ENCODE measurements at places on chromosomes 11 and 22.

DNA sequence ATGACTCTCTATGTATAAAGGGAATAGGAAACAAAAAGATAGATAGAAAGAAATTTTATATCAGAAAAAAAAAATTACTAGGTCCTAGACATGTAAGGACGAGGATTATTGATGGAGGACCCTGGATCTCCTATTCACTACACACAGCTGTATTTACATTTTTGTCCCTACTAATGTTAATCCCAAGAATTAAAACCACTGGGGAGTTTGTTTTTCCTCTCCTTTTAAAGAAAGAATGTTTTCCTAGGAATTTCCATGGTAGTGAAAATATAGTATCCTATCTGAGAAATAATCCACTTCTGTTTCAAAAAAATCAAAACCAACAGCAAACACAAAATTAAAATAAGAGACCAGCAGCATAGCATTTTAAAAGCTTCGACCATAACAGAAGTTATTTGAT, 41.1 kb downstream of the PDGFD start:
- peak; percentile 26 for DNase-seq

DNA sequence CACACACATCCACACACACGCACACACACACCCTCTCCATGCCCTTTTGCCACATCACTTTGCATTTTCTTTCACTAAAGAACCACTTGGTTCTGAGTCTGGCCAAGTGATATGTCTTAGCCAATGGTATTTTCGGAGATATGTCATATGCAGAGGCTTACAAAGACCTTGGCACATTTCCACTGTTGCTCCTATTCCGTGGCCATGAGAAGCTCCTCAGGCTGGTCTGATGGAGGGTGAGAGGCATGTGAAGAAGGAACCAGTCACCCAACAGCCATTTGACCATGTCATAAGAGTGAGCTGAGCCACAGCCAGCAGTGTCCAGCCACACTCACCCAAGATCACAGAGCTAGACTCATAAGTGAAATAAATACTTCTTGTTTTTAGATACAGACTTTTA, 212.6 kb upstream of the NAV2 start:
- peak; percentile 68 for DNase-seq

GRCh38 chr22:20904008-20904979, 12.9 kb upstream of the CRKL start:
- peak; percentile 99 for DNase-seq

DNA sequence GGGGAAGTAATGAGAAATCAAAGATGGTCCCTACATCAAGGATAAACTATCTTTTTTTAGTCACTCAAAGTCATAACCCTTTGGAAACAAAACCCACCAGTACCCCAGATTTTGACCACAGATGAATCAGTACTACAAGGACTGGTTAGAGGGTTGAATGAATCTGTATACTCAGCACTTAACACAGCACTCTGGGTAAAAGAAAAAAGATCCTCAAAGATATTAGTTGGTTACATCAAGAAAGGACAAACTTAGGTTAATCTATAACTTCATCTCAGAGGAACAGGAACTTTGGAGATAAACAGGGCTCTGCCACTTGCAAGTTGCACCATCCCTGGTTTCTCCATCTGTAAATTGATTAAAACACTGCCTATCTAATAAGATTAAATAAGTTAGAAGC, 18.8 kb downstream of the SC5D start:
- DNase-seq = no peak

GRCh38 chr22:31400023-31400397, 606 bp downstream of the DRG1 start:
- peak; percentile 35 for DNase-seq

GRCh38 chr22:17890892-17891291, 116.6 kb upstream of the BID start:
- DNase-seq = no peak

- DNase-seq = peak; percentile 68
Measured at GRCh38 chr11:5291207-5291838, 10.4 kb downstream of the OR51B4 start.

DNA sequence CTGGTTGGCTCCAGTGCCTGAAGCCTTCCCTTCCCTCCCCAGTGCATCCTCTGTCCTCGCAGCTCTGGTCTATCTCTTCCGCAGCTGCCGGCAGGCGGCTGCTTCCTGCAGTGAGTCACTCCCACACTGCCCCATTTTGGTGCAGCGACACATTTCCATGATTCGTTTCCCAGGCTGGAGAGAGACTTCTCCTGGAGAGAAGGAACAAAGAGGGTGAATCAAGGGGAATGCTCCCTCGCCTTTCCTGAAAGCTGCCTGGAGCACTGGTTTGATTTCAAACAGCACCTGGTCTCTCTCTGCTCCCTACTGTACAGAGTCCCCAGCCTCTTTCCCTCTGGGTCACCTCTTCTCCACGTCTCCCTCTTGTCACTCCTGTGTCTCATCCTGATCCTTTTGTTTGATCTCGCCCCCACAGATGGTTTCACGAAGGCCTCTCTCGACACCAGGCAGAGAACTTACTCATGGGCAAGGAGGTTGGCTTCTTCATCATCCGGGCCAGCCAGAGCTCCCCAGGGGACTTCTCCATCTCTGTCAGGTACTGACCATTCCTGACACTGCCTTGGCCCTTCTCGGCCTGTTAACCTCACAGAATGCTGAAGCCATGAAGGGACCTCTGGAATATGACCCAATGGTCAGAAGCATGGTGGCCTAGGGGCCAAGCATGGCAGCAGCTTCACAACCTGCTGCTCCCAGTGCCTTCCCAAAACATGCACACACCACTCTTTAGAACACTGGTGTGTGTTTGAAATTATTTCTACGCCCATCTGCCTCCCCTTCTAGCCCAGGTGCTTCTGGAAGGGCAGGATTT, at the start of gene TMA7B:
Gene TMA7B (plus strand): TSS at position 758 of the 808 bp plus-strand sequence. CDS start 3,978 bp downstream, outside the sequence.
- DNase-seq = peak; percentile 75

DNA sequence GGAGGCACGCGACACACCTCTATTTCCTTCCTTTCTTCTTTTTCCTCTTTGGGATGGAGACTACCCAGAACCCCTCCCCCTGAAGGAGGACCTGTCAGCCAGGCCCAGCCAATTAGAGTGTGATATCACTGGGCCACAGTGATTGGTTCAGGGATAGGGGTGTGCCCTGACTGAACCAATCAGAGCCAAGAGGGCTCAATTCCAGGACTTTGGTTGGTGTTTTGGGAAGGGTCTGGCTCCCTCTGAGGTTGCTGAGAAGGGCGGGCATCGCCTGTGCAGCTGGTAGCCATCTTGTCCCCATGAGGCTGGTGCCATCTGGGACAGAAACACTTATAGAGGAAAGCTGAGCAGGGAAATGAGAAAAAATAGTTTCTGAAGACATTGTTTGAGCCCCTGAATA, 71.4 kb downstream of the CHST1 start:
- no peak for DNase-seq

DNA sequence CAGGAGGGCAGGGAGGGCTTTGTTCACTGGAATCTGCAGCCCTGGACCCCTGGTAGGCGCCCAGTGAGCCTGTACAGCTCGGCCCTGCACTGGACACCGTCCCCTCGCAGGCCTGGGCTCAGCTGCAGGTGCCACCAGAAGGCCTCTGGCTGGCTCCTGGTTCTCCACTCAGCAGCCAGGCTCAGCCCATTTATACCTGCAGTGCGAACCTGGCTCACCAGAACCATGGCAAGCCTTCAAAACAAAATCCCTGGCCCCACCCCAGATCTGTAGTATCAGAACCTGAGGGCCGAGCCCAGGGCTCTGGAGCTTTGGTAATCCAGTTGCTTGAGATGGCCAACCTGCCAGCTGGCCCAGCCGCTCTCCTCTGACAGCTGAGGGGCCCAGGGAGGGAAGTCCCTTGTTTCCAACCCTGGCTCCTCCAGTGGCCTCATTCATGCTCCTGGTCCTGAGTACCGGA, 870 bp upstream of the FREY1 start:
- no peak for DNase-seq

DNA sequence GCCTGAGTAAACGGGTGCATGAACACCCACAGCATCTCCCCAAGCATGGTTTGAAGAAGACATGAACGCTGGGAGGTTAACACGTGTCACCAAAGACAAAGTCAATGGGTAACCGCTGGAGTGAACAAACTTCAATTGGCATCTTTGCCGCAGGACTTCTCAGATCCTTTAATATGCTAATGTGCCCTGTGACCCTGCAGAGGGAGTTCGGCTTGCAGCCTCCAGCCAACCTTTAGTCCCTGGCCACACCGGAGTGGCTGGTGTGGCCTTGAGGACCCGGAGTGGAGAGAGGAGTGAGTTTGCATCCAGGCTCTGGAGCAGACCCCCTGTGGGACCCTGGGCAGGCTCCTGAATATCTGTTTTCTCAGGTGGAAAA, 57.0 kb downstream of the FLRT1 start:
- no peak for DNase-seq

- DNase-seq = no peak
Measured at GRCh38 chr11:119192111-119192510, 6.8 kb downstream of the NHERF4 start.

DNA sequence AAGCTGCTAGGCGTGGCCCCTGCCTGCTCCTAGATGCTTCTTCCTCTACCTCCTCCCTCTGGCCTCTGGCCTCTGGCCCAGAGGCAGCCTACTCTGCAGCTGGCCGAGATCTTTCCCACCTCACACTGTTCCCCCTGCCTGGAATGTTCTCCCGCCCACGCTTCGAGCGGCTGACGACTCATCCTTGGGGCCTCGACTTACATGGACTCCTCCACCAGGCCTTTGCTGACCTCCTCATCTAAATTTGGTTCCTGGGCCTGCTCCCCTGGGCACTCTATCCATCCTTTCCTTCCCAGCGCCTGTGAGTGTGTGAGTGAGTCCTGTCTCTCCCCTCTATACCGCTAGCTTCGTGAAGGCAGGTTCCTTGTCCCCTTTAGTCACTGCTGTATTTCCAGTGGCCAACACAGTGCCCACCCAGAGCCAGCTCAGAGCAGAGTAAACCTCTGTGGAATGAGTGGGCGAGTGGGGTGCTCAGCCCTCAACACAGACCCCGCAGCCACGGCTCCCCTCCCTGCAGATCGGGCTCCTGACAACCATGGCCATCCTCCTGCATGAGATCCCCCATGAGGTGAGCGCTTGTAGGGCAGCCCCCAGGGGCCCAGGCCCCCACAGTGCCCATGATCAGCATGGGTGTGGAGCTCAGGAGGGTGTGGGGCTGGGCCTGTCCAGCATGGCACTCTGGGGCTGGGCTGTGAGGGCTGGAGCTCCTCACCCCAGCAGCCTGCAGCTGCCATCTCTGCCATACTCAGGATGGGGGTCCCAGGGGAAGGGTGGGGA, 5.7 kb downstream of the SLC39A13 start:
- DNase-seq = peak; percentile 89

GRCh38 chr11:120196826-120197225, 14.0 kb upstream of the OAF start:
- DNase-seq = no peak

- DNase-seq = peak; percentile 59
Measured at GRCh38 chr11:2420502-2421225, 20.1 kb downstream of the TSSC4 start.

GRCh38 chr11:16215352-16215751, 141.0 kb downstream of the SOX6 start:
- DNase-seq = no peak
